Activated CD4-positive, alpha-beta memory T cell treated with anti-CD3 and anti-CD28 coated beads for 36 hours (primary cell): ENCODE measurements at places on chromosomes 5 and 9. TPM values are rescaled to one million over a fixed set of nuclear protein-coding genes. Genes with fewer than 3 reads are reported as not detected.
A peak's percentile ranks its signal among the peaks of the same experiment; 100 is the strongest.

- no peaks in the 10 kb centered on the region for H3K27me3 ChIP-seq
- H3K27ac ChIP-seq = no peak overlapping the region
Observed at GRCh38 chr5:21783074-21783679, 1070.0 kb downstream of the CDH12 start.

DNA sequence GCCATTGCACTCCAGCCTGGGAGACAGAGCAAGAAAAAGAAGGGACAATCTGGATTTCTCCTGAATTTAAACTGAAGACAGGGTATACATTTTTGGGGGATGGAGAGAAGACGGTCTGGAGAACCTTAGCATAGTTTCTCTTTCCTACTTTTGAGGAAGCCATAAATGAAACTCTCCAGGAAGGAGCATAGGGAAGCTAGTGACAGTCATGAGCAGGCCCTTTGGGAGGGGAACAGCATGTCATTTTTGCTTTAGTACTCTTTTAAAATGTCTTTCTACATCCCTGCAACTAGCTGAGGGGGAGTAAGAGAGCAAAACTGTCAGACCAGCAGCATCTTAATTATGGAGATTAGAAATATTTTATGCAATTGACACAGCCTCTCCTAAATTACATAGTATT lies 8.2 kb upstream of the SLC44A1 start:
- no peaks in the 10 kb centered on the region for H3K4me1 ChIP-seq
- no peak for DNase-seq
- peaks cover 14% of the 10 kb centered on the region for H3K27me3 ChIP-seq
- no peaks in the 10 kb centered on the region for H3K36me3 ChIP-seq
- H3K4me3 ChIP-seq = no peak overlapping the region
- no peak overlapping the region for H3K27ac ChIP-seq

DNA sequence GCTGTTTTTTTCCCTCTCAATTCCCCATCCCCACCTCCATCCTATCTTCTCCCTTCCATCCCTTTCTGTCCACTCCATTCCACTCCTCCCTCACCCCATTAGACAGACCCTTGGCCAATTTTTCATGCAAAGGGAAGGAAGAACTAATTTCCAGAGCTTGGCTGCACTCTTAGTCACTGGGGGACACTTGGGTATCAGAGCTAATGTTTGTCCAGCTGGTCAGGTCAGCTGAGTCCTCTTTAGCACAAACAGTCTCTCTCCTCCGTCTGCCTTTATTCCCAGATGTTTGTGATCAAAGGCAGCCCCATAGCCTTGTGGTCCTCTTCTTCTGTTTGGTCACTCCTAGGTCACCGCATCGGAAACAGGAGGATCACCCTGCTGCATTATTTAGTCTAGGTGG lies 148.5 kb downstream of the NMUR2 start:
- H3K36me3 ChIP-seq = no peaks in the 10 kb centered on the region
- H3K27ac ChIP-seq = no peak overlapping the region
- no peak overlapping the region for H3K4me3 ChIP-seq
- H3K27me3 ChIP-seq = no peaks in the 10 kb centered on the region
- no peak for DNase-seq

GRCh38 chr9:117218951-117219350 lies 195.9 kb downstream of the ASTN2 start:
- H3K4me1 ChIP-seq = no peaks in the 10 kb centered on the region
- H3K36me3 ChIP-seq = no peaks in the 10 kb centered on the region
- DNase-seq = no peak
- no peak overlapping the region for H3K4me3 ChIP-seq

GRCh38 chr5:110085826-110086225 lies 396.1 kb downstream of the MAN2A1 start:
- no peaks in the 10 kb centered on the region for H3K36me3 ChIP-seq
- DNase-seq = no peak
- no peaks in the 10 kb centered on the region for H3K27me3 ChIP-seq
- no peak overlapping the region for H3K27ac ChIP-seq
- H3K4me1 ChIP-seq = peaks cover 31% of the 10 kb centered on the region
- H3K4me3 ChIP-seq = no peak overlapping the region

- H3K4me1 ChIP-seq = peaks cover 2% of the 10 kb centered on the region
- no peak overlapping the region for H3K27ac ChIP-seq
- H3K27me3 ChIP-seq = peaks cover 15% of the 10 kb centered on the region
- H3K4me3 ChIP-seq = no peak overlapping the region
Observed at GRCh38 chr9:115134941-115135340, 17.0 kb upstream of the TNC start.

DNA sequence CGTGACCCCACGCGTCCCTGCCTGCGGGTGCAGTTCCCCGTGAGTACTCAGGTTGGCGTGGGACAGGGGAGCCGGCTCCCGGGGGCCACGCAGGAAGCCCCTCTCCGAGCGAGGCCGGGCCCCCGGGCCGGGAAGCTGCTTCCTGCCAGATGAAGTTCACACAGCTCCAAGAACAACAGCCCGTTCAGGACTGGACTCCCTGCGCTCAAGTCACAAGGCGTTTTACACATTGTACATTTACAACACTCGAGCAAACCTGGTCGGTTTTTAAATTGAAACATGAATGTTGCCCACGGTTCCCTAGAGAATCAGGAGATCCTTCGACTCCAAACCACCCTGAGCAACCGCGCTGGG lies 22.4 kb downstream of the SLC9A3 start:
- H3K27ac ChIP-seq = no peak overlapping the region
- no peaks in the 10 kb centered on the region for H3K4me1 ChIP-seq
- H3K36me3 ChIP-seq = no peaks in the 10 kb centered on the region
- peaks cover 22% of the 10 kb centered on the region for H3K27me3 ChIP-seq
- no peak overlapping the region for H3K4me3 ChIP-seq

GRCh38 chr5:75992753-75993152 lies 90.4 kb upstream of the SV2C start:
- H3K4me3 ChIP-seq = no peak overlapping the region
- H3K36me3 ChIP-seq = peaks cover 1% of the 10 kb centered on the region
- no peak for DNase-seq
- H3K4me1 ChIP-seq = no peaks in the 10 kb centered on the region
- no peak overlapping the region for H3K27ac ChIP-seq

GRCh38 chr5:81830596-81830995 lies 79.7 kb upstream of the SSBP2 start:
- no peak for DNase-seq
- no peak overlapping the region for H3K27ac ChIP-seq
- no peaks in the 10 kb centered on the region for H3K36me3 ChIP-seq
- H3K4me3 ChIP-seq = no peak overlapping the region
- no peaks in the 10 kb centered on the region for H3K4me1 ChIP-seq

- no peak for DNase-seq
- H3K36me3 ChIP-seq = peaks cover 8% of the 10 kb centered on the region
- peak overlapping the region; percentile 93 for H3K27ac ChIP-seq
- H3K27me3 ChIP-seq = no peaks in the 10 kb centered on the region
- peaks cover 27% of the 10 kb centered on the region for H3K4me1 ChIP-seq
- peak overlapping the region; percentile 99 for H3K4me3 ChIP-seq
Observed at GRCh38 chr9:128372188-128372641, 1.0 kb downstream of the URM1 start.

GRCh38 chr9:93820667-93821306 lies 134.4 kb downstream of the BARX1 start:
- H3K4me3 ChIP-seq = no peak overlapping the region
- no peaks in the 10 kb centered on the region for H3K4me1 ChIP-seq
- peaks cover 22% of the 10 kb centered on the region for H3K27me3 ChIP-seq
- H3K36me3 ChIP-seq = no peaks in the 10 kb centered on the region

DNA sequence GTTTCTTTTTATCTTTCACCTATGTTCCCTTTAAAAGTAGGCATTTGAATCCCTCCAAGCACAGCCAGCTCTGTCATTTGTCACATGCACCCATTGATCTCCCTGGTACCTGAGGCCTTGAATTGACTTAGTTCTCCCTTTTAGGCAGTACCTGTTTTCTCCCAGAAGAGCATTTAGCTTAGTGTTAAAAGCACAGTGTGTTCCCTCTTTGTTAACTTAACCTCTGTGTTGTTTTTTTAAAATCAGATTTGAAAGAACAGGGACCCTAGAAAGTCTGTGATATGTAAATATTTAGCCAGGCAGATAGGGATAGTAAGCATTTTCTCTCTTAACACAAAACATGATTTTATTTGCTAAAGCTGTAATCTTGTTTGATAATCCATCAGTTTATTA lies 113.8 kb upstream of the SPATA31D4 start:
- H3K36me3 ChIP-seq = no peaks in the 10 kb centered on the region
- H3K27me3 ChIP-seq = no peaks in the 10 kb centered on the region
- no peak overlapping the region for H3K27ac ChIP-seq
- no peak for DNase-seq
- no peak overlapping the region for H3K4me3 ChIP-seq

GRCh38 chr5:173466227-173466626 lies 138.0 kb upstream of the STC2 start:
- H3K27me3 ChIP-seq = peaks cover 4% of the 10 kb centered on the region
- DNase-seq = no peak
- no peaks in the 10 kb centered on the region for H3K4me1 ChIP-seq
- H3K4me3 ChIP-seq = no peak overlapping the region
- H3K36me3 ChIP-seq = no peaks in the 10 kb centered on the region

DNA sequence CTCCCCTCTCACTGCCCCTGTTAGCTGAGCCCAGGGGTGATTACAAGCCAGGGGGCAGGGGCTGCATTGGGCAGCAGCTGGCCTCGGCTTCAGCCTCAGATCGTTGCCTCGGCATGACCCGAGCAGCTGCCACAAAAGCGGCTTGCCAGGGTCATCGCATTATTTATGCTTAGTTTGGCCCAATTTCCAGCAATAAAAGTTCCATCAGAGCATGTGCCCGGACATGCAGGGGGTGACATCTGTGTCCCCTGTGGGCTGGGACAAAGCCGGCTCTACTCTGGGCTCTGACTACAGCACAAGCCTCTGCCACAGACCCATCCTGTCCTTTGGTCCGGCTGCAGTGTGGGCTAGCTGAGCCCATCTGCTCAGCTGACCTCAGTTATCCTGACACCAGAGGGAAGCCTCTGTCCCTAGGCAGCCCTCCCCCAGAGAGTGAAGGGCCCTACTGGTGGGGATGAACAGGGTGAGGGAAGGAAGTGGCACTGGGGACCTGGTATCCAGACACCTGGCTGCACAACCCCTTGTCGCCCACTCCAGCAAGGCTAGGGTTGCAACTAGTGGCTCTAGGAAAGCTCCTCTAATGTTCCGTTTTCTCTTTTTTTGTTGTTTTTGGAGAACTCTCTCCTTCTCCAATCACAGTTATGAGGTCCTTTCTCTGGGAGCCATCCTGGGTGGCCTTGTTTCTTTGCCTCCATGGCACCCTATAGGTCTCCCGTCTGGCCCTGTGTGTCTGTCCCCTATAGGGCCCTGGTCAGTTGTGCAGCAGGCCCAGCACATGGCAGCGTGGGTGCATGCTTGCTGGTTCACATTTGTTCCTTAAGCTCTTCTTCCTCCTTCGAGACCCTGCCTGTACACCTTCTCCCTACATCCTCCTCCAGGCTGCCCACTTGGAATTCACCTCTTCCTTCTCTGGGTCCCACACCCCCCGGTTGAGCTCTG lies 13.3 kb upstream of the GADD45G start:
- no peak for DNase-seq
- H3K27ac ChIP-seq = no peak overlapping the region
- peaks cover 2% of the 10 kb centered on the region for H3K4me1 ChIP-seq
- peaks cover 16% of the 10 kb centered on the region for H3K27me3 ChIP-seq
- H3K4me3 ChIP-seq = no peak overlapping the region
- no peaks in the 10 kb centered on the region for H3K36me3 ChIP-seq

- H3K27ac ChIP-seq = no peak overlapping the region
- H3K36me3 ChIP-seq = no peaks in the 10 kb centered on the region
- no peak for DNase-seq
- H3K4me1 ChIP-seq = no peaks in the 10 kb centered on the region
- no peak overlapping the region for H3K4me3 ChIP-seq
- peaks cover 6% of the 10 kb centered on the region for H3K27me3 ChIP-seq
Observed at GRCh38 chr5:142686968-142687367, 1.1 kb upstream of the FGF1 start.

GRCh38 chr9:71781391-71781790 lies 13.1 kb upstream of the CEMIP2 start:
- no peak overlapping the region for H3K4me3 ChIP-seq
- H3K36me3 ChIP-seq = peaks cover 2% of the 10 kb centered on the region
- no peak for DNase-seq
- H3K4me1 ChIP-seq = peaks cover 43% of the 10 kb centered on the region
- peak overlapping the region; percentile 96 for H3K27ac ChIP-seq

- no peaks in the 10 kb centered on the region for H3K27me3 ChIP-seq
- DNase-seq = no peak
Observed at GRCh38 chr5:172757394-172758010, 13.5 kb downstream of the DUSP1 start.

KLHL3 gene
- total RNA-seq = 3.0 TPM

CNTFR gene
- total RNA-seq = not detected

MGAT1 gene
- total RNA-seq = 106 TPM

BSPRY gene
- total RNA-seq = 8.5 TPM

AFAP1L1 gene
- total RNA-seq = not detected

CD72 gene
- total RNA-seq = 9.8 TPM

CREBRF gene
- total RNA-seq = 15.3 TPM

PFN3 gene
- not detected for total RNA-seq

ANXA6 gene
- total RNA-seq = 443 TPM
